Fibroblast of lung (primary cell): ENCODE measurements at places on chromosomes 5 and 9. TPM values are rescaled to one million over a fixed set of nuclear protein-coding genes. Genes with fewer than 3 reads are reported as not detected.
A peak's percentile ranks its signal among the peaks of the same experiment; 100 is the strongest.

DNA sequence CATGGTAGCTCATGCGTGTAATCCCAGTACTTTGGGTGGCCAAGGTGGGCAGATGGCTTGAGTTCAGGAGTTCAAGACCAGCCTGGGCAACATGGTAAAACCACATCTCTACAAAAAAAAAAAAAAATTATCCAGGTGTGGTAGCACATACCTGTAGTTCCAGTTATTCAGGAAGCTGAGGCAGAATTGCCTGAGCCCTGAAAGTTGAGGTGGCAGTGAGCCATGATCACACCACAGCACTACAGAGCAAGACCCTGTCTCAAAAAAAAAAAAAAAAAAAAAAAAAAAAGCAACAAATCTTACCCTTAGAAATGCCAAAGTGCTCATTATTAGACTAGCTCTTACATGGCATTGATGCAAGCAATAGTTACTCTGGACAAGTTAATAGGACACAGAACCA is 724.9 kb downstream of the MAT2B start:
- H3K4me3 ChIP-seq, result no peak overlapping the region
- no peak overlapping the region for H3K27ac ChIP-seq
- no peaks in the 10 kb centered on the region for H3K27me3 ChIP-seq
- no peak for DNase-seq
- no peaks in the 10 kb centered on the region for H3K36me3 ChIP-seq

DNA sequence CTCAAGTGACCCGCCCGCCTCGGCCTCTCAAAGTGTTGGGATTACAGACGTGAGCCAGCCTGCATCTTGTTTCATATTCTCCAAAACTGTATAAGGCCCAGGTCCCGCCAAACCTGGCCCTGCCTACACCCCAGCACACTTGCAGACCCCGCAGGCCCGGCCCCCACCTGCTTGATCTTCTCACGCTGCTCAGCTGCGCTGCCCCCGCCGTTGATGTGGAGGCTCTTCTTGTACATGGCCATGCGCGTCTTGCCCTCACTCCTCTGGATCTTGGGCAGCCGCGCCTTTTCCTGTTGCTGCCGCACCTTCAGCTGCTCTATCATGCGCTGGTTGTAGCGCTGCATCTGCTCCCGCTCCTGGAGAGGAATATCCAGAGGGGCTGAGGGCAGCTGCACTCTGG is 49.0 kb upstream of the FBXW11 start:
- peaks cover 11% of the 10 kb centered on the region for H3K36me3 ChIP-seq
- H3K4me3 ChIP-seq, result no peak overlapping the region
- H3K27ac ChIP-seq, result no peak overlapping the region
- H3K27me3 ChIP-seq, result no peaks in the 10 kb centered on the region
- no peak for DNase-seq
- H3K4me1 ChIP-seq, result no peaks in the 10 kb centered on the region

- H3K4me1 ChIP-seq, result no peaks in the 10 kb centered on the region
- no peak for DNase-seq
- no peaks in the 10 kb centered on the region for H3K36me3 ChIP-seq
- H3K27ac ChIP-seq, result no peak overlapping the region
- peak overlapping the region; percentile 29 for H3K4me3 ChIP-seq
Measured at GRCh38 chr5:128749136-128749898, 211.3 kb upstream of the FBN2 start.

DNA sequence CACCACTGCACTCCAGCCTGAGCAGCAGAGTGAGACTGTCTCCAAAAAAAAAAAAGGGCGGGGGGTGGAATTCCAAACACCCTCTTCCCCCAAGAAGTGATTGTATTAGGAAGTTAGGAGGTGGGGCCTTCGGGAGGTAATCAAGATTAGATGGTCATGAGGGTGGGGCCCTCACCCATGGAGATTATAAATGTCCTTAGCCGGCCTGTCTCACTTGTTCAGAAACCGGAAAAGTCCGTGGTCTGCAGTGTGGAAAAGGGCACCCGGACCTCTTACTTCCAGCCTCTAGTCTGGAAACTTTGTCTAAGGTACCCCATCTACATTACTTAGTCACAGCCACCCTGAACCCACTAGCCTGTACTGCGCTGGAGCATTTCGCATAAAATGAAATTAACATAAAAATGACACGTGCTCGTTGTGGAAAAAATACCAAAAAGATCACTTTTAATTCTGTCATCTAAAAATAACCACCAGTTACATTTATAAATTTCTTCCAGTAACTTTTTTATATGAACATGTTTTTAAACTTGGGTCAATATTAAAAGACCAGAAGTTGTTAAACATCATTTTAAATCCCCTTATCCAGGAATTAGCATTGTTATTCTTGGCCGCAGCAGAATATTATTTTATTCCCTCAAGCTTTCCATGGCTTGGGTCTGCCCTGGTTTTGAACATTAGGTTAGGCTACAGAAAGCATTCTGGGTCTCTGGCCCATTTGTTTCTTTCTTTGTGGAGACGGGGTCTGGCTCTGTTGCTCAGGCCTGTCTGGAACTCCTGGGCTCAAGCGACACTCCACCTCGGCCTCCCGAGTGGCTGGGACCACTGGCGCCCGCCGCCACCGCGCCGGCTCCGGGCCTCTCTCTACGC is 1.2 kb upstream of the CKS2 start:
- peak overlapping the region; percentile 78 for H3K4me3 ChIP-seq
- no peaks in the 10 kb centered on the region for H3K36me3 ChIP-seq
- peaks cover 7% of the 10 kb centered on the region for H3K4me1 ChIP-seq
- H3K27ac ChIP-seq, result peak overlapping the region; percentile 99

- no peak overlapping the region for H3K27ac ChIP-seq
- H3K36me3 ChIP-seq, result no peaks in the 10 kb centered on the region
- DNase-seq, result peak; percentile 59
- H3K4me1 ChIP-seq, result no peaks in the 10 kb centered on the region
- no peak overlapping the region for H3K4me3 ChIP-seq
Measured at GRCh38 chr5:171092194-171092593, 216.9 kb upstream of the TLX3 start.

- peak; percentile 84 for DNase-seq
- H3K4me3 ChIP-seq, result peak overlapping the region; percentile 70
- no peaks in the 10 kb centered on the region for H3K4me1 ChIP-seq
- no peaks in the 10 kb centered on the region for H3K27me3 ChIP-seq
- H3K27ac ChIP-seq, result peak overlapping the region; percentile 73
- H3K36me3 ChIP-seq, result no peaks in the 10 kb centered on the region
Measured at GRCh38 chr5:142024771-142025304, 12.0 kb upstream of the GNPDA1 start.

- peak; percentile 37 for DNase-seq
- H3K4me3 ChIP-seq, result no peak overlapping the region
- no peaks in the 10 kb centered on the region for H3K27me3 ChIP-seq
Measured at GRCh38 chr9:96186591-96187011, 115.4 kb downstream of the HSD17B3 start.

- DNase-seq, result no peak
- H3K4me3 ChIP-seq, result no peak overlapping the region
- no peak overlapping the region for H3K27ac ChIP-seq
- H3K36me3 ChIP-seq, result no peaks in the 10 kb centered on the region
- H3K27me3 ChIP-seq, result no peaks in the 10 kb centered on the region
Measured at GRCh38 chr9:106066940-106067524, 372.7 kb downstream of the TMEM38B start.

- peaks cover 2% of the 10 kb centered on the region for H3K4me1 ChIP-seq
- no peak overlapping the region for H3K27ac ChIP-seq
- H3K36me3 ChIP-seq, result no peaks in the 10 kb centered on the region
- H3K4me3 ChIP-seq, result no peak overlapping the region
- peak; percentile 65 for DNase-seq
- H3K27me3 ChIP-seq, result no peaks in the 10 kb centered on the region
Measured at GRCh38 chr9:92737216-92737606, 27.4 kb downstream of the BICD2 start.

GRCh38 chr9:91360551-91361290 is 997 bp downstream of the AUH start:
- peak overlapping the region; percentile 81 for H3K27ac ChIP-seq
- peak overlapping the region; percentile 83 for H3K4me3 ChIP-seq
- H3K27me3 ChIP-seq, result no peaks in the 10 kb centered on the region
- peaks cover 4% of the 10 kb centered on the region for H3K4me1 ChIP-seq

DNA sequence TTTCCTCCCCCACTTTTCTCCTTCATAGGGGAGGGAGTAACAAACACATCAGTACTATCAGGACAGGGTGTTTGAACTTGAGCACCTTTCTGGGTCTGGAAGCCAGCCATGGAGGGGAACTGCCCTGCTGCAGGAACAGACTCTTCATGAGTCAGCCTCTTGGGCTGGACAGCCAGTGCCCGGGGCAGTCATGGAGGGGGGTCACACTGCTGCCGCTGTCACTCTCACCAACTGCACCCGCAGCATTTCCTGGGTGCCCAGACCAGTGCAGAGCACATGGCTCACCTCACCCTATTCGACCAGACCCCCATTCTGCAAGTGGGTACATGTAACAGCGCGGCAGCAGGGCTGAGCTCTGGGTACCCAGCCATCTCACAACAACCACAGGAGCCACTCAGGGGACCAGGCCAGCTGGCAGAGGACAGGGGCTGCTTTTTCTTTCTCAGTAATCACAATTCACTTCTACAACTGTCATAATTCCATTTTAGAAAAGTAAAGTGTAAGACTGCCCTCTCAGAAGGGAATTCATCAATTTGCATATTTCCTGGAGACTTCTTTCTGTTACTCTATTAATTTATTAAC is 118.4 kb downstream of the CTNND2 start:
- H3K4me1 ChIP-seq, result no peaks in the 10 kb centered on the region
- no peaks in the 10 kb centered on the region for H3K36me3 ChIP-seq
- H3K27ac ChIP-seq, result no peak overlapping the region

CTXN3 gene
- total RNA-seq, result not detected in 2 replicates
